ENCODE measurements at places on chromosomes 2 and 18.

DNA sequence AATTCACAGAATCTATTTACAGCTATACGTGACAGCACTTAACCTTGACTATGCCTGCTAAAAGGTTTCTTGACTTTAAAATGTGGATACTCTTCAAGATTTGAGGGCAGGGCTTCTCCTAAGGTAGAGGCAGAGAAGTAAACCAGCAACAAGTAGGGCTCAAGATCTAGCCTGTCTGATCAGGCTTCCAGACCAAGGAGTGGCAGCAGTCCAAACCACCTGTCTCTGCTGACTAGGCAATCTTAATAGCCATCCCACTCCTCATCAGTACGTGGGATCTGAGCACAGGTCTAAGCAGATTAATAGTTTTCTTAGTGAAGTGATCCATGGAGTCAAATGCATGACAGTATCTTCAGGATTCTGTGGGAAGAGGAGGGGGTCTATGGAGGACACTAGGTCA, 100.4 kb downstream of the GPD2 start:
- DNase-seq = no peak

GRCh38 chr18:28078849-28079248, 98.1 kb downstream of the CDH2 start:
- DNase-seq = no peak

GRCh38 chr18:75531851-75532459, 104.5 kb upstream of the SMIM21 start:
- no peak for DNase-seq

DNA sequence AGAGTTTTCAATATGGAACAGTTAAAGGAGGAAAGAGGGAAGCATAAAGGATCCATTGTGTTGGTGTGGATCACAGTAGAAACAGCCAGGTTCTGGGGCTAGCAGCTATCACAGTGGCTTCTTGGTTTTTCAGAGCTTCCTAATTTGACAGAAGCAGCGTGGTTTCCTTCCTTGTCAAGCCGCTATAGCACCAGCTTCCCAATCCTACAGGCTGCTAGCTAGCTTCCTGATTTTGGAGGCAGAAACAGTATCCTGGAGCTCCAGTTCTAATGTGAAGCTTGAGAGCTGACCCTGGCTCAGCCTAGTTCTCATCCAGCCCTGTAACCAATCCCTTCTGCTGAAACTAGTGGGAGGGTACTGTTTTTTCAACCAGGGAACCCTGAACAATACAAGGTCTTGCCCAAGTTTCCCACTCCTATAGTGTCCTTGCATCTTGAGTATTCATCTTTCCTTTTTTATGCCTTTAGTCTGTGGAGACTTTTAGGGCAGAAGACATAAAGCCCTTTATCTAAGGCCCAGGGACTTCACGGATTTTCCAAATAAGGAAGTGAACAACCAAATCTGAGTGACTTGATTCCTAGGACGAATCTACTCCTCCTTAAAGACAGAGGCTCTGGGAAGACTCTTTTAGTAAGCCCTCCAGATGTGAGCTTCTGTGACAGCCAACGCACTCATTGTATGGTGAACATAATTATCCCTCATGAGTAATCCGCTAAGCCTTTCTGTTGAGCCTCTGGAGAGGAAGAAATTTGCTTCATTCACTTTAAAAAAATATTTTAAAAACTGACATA, 33.8 kb downstream of the CCDC93 start:
- DNase-seq = no peak

- DNase-seq = no peak
Observed at GRCh38 chr18:45335282-45336043, 279.8 kb upstream of the SLC14A2 start.

DNA sequence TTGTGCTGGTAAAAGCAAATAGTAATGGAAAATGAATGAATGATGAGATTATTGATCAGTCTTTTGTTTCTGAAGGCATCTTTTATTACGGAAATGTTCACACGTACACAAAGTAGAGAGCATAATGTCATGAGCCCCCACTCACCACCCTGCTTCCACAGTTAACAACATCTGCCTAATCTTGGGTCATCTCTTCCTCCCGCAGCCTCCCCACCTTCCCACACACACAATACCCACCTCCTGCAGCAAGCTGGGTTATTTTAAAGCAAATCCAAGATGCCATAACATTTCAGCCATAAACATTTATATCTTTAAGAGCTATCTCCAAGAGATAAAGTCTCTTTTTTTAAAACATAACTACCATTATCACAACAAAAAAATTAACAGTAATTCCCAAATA, 36.3 kb downstream of the CYP27C1 start:
- DNase-seq = no peak

DNA sequence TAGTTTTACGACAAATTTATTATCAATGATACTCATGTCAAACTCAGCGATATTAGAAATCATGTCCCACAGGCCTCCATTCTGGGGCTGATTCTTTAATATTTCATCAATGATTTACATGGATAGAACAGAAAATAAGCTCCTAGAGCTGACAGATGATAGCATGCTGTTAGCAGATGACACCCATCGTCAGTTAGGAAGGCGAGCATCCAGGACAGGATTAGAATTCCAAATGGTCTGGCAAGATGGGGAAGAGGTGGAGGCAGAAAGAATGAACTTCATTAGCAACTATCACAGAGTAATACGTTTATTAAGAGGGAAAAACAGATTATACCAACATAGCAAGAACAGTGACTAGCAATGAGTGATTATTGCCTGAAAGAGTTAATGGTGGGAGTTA, 46.2 kb upstream of the ACVR1 start:
- DNase-seq = no peak

GRCh38 chr2:136081582-136082210, 36.3 kb downstream of the CXCR4 start:
- DNase-seq = no peak

- DNase-seq = no peak
Observed at GRCh38 chr2:100412881-100413321, 4.6 kb downstream of the CHST10 start.

- DNase-seq = no peak
Observed at GRCh38 chr2:129239141-129239540, 740.3 kb upstream of the RAB6C start.

GRCh38 chr2:25176138-25176537, 7.8 kb upstream of the POMC start:
- DNase-seq = no peak

DNA sequence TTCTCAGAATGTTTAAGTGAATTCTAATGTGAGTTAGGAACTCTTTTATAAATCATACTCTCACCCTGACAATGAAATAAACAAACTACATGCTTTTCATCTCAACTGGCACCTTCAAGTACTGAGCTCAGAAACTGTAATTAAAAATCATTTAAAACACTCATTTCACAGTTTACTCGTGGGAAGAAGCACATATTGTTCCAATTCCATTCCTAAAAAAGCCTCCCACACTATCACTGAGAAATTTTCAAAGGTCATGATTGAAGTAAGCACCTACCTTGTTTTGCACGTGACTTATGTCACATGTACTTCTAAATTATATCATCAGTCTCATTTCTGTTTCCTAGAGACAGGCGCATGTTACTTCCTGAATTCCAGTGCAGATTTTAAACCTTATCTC, 678.1 kb upstream of the SLC8A1 start:
- DNase-seq = no peak

GRCh38 chr2:166727095-166727494, 161.2 kb upstream of the XIRP2 start:
- no peak for DNase-seq

- no peak for DNase-seq
Observed at GRCh38 chr2:104312684-104313083, 541.2 kb upstream of the POU3F3 start.

- DNase-seq = no peak
Observed at GRCh38 chr2:108959401-108959800, 29.6 kb downstream of the EDAR start.

GRCh38 chr2:19864381-19864780, 37.4 kb downstream of the TTC32 start:
- no peak for DNase-seq

GRCh38 chr2:46025081-46025480, 272.1 kb upstream of the EPAS1 start:
- DNase-seq = no peak

DNA sequence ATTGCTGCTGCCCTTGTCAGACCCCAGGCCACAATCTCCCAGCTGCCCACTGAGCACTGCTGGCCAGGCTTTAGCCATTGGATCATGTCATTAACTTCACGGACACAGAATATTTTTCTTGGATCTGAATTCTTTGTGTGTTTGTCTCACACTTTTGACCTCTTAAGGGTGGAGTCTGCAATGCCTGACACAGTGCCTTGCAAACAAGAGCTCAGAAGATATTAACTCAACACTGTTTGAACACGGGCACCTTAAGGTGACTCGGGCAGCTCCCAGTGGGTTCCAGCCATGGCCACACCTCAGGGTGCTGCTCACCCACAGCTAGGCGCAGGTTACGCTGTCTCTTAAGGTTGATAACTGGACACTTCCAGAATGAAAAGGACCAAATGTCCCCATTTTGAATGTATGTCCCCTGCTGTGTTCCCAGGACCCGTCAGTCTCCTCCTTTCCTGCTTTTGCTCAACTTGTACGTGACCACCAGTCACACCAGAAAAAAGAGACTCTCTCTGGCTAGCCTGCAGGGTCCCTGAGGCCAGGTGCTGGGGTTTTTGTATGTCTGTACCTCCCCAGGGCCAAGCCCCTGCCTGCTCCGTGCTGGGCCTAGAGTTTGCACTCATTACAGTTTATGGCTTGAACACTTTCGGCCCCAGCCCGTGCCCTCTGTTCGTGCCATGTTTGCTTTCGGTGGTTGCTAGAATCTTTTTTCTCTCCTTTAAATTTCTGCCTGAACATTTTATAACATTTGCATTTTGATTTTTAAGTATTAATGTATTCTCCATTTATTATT, 33.4 kb upstream of the TMEM131 start:
- DNase-seq = no peak

- no peak for DNase-seq
Observed at GRCh38 chr18:11500153-11501122, 109.0 kb upstream of the SLC35G4 start.

- no peak for DNase-seq
Observed at GRCh38 chr2:73082523-73083410, 11.3 kb upstream of the SFXN5 start.

GRCh38 chr18:26190506-26190905, 35.7 kb upstream of the TAF4B start:
- peak; percentile 60 for DNase-seq

DNA sequence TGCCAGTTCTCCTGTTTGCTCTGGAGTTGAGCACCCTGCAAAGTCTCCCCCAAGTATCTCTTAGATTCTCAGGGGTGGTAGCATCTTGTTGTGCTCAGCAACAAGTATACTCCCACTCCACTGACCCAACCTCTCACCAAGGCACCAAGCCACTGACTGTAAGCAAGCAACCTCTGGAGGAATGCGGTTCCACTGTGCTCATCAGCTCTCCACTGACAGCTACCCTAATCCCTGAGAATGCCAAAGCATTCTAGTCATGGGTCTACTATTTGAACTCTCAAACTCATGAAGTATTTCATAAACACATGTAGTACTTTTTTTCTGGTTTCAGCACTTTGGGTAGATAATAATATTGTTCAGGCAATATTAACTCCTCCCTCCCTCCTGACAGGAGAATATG, 170.0 kb downstream of the EPHA4 start:
- DNase-seq = no peak

DNA sequence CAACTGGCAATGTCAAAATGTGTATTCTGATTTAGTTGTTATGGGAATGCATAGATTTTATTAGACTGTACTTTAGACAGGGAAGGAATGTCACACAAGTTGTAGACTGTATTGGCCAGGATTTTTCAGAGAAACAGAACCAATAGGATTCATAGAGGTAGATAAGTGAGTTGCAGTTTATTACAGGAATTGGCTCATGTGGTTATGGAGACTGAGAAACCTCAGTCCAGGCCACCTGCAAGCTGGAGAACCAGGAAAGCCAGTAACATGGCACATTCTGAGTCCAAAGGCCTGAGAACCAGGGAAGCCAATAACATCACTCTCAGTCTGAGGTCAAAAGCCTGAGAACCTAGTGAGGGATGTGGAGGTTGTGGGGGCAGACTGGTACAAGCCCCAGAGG, 1.8 kb upstream of the GALNT5 start:
- DNase-seq = no peak

- DNase-seq = no peak
Observed at GRCh38 chr2:127219171-127220070, 678 bp downstream of the CYP27C1 start.

- no peak for DNase-seq
Observed at GRCh38 chr2:206250041-206250897, 24.2 kb upstream of the ZDBF2 start.

DNA sequence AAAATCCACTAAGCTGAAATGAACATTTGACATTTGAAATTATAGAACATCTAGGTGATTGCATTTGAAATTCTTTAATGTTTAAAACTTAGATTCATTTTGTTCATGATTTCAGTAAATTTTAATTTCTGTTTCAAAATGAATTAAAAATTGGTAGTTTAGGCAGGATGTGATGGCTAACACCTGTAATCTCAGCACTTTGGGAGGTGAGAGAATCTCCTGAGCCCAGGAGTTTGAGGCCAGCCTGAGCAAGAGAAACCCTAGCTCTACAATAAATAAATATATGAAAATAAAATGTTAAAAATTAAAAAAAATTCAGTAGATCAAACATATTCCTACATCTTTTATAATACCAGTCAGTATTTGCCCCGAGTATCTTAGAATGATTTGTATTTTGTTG, 217.0 kb downstream of the CD226 start:
- no peak for DNase-seq

GRCh38 chr2:216104691-216105090, 4.5 kb upstream of the XRCC5 start:
- DNase-seq = no peak

GRCh38 chr2:21774691-21775368, 651.1 kb downstream of the TDRD15 start:
- DNase-seq = no peak

DNA sequence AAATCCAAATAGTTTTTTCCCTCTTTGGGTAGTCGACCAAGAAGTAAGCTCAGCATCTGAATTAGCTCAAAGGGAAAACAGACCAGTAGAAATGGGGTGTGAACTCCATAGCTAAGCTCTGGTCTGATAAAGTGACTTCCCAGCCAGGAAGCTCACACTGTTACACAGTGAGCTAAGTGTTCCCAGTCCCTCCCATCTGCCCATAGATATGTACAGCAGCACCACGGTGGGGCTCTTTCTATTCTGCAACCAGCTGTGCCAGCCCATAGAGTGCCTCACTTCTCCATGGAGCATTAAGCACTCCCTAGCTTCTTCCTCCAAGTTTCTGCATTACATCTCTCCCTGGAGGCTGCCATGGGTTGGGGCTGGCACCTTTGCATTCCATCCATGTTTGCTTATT, 27.6 kb upstream of the NEMP2 start:
- DNase-seq = no peak

- DNase-seq = no peak
Observed at GRCh38 chr2:84278386-84278785, 180.7 kb downstream of the SUCLG1 start.

DNA sequence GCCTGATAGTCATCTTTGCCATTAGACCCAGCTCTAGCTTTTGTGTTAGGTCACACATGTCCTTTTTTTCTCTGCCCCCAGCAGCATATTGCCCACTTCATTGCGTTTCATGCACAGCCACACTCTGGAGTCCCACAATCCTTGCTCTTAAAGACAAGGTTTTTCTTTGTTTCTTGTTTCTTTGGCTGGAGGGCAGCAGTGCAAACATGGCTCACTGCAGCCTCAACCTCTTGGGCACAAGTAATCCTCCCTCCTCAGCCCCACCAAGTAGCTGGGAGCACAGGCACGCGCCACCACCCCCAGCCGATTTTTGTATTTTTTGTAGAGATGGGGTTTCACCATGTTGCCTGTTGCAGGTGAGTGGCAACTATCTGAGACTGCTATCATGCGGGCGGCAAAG, 16.9 kb upstream of the PAPOLG start:
- DNase-seq = no peak
